Sigmoid colon (tissue), 7 donors: ENCODE measurements at places on chromosomes 11 and 22.

DNA sequence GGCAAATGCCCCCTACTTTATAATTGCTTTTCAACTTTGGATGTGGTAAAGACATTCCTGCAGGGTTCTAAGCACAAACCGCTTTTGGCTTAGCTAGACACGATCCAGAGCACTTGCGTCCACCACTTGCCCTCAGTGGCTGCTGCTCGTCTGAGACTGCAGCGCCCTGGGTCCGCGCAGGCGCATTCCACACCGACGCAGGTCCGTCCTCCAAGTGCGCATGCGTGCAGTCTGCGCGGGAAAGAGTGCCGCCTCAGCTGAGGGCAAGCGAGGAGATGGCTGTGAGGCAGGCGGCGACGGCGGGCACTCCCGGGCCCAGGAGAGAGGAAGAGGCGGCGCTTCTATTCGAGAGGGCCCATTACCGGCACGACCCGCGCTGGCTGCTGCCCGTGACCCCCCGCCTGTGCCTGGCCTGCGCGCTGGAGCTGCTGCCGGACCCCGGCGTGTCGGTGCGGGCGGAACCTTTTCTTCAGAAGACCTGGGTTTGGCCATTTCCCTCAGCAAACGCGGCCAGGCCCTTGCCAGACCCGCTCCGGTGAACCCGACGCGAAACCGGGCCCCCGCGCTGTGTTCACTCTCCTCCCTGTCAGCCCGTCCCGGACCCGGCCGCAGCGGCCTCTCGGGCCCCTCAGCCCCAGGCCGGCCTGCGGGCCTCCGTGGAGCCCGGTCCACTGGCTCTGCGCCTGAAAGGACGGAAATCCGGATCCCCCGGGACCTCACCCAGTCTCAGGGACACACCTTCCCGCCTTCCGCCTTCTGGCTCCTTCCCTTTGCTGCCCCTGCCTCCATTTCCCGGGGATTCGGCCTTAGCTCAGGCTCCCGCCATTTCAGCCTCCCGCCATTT is at the start of gene MEI1:
TSS of gene MEI1 (plus strand) at position 240 of the 844 bp plus-strand sequence. CDS start at position 276, 36 bp downstream.
- DNase-seq, result peak; percentile 91

DNA sequence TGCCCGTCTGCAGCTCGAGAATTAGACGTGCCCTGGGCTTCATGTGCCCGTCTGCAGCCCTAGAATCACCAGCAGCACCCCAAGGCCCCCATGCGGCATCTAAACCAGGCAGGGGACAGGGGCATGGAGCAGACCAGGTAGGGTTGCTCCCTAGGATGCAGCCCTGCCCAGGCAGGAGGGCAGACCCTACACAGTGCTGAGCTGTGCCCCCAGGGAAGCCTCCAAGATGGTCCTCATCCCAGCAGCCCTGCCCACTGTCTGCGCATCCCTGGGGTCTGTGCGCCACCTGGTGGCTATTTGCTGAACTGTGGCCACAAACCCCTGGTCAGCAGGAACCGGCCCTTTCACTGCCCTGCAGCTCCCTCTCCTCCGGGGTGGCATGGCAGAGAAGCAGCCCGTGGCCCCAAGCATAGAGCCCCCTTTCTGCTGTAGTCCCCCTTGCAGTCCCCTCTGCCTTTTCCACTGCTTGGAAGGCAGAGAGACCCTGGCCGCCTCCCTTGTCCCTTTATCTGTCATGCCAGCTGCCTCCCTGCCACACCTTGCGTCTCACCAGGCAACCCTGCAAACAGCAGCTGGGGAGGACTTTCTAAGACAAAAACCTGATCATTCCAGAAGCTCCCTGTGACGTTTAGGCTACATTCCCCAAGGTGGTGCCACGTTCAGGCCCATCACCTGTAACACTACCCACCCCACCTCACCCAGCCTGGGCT is 86.6 kb downstream of the KCNQ1 start:
- DNase-seq, result peak; percentile 82

GRCh38 chr22:29731058-29731850 is 11.5 kb downstream of the CABP7 start:
- no peak for DNase-seq

DNA sequence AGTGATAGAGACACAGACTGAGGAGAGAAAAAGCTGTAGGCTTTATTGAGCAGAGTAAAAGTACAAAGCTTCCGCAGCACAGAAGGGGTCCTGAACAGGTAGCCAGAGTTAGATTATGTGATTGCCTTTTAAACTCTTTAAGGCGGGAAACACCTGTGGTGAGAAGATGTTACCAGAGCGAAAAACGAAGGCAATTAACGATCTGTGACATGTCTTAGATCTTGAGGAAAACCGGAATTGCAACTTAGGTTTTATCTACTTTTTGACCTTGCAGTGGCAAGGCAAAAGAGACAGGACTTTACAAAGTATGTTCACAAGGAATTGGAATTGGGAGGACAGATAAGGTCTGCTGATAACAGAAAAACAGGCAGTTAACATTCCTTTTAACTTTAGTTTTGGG is 493.6 kb upstream of the FAT3 start:
- DNase-seq, result no peak

GRCh38 chr11:5625281-5625680 is 480 bp downstream of the TRIM34 start:
- no peak for DNase-seq

- DNase-seq, result peak; percentile 56
These were observed 14.9 kb downstream of the TMEM121B start for GRCh38 chr22:17106161-17106784.

GRCh38 chr11:21636561-21636960 is 556.3 kb upstream of the ANO5 start:
- DNase-seq, result no peak
